ENCODE measurements at places on chromosomes 2 and 18.

GRCh38 chr18:58624011-58624410 is 4.9 kb downstream of the ALPK2 start:
- no peak overlapping the region for H3K4me3 ChIP-seq
- no peak for DNase-seq
- H3K4me1 ChIP-seq, result peaks cover 11% of the 10 kb centered on the region
- H3K27ac ChIP-seq, result no peak overlapping the region
- no peaks in the 10 kb centered on the region for H3K36me3 ChIP-seq

DNA sequence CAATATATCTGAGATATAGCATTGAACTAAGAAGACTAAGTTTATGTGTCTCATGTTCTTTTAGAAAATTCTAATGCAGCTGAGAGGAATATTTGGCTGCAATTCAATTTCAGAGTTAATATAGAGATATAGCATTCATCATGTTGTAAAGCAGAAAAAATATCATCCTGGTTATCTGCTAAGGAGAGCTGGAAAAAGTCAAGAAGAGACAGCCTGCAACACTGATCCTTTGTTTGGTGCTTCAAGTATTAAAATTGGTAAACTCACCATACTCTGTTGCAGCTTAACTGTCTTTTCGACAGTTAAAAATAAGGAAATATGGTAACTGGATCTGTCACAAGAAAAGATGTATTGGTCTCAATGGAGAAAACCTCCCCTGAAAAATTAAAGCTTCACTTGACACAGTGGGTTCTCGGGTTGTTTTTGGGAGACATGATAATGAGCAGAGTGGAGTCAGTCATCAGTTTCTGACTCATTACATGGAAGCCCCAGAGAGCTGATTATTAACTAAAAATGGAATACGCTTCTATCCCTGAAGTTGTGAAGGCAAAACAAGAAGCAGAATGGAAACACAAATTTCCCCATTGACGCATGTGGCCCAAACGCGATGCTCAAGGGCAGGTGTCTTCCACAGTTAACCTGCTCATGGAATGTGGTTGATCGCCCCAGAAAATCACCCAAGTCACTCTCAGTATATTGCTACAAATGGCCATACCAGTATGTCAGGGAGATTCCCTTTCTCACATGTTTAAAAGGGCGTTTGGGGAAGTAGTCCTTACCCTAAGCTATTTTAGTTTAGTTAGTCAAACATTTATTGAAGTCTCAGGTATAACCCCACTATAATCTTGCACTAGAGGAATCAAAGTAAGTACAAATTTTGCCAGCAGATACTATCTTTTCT is 8.2 kb downstream of the BCL2 start:
- H3K4me1 ChIP-seq, result no peaks in the 10 kb centered on the region
- no peak overlapping the region for H3K4me3 ChIP-seq
- DNase-seq, result no peak
- H3K27ac ChIP-seq, result no peak overlapping the region
- H3K27me3 ChIP-seq, result peaks cover 38% of the 10 kb centered on the region

GRCh38 chr18:44729631-44730101 is 49.0 kb downstream of the SETBP1 start:
- H3K4me3 ChIP-seq, result no peak overlapping the region
- peaks cover 65% of the 10 kb centered on the region for H3K4me1 ChIP-seq
- peak; percentile 66 for DNase-seq
- no peaks in the 10 kb centered on the region for H3K27me3 ChIP-seq
- H3K27ac ChIP-seq, result no peak overlapping the region

- no peak overlapping the region for H3K4me3 ChIP-seq
- H3K27me3 ChIP-seq, result peaks cover 16% of the 10 kb centered on the region
- peaks cover 34% of the 10 kb centered on the region for H3K4me1 ChIP-seq
These were observed 8.0 kb upstream of the CYP27C1 start for GRCh38 chr2:127228102-127228501.

GRCh38 chr2:223109341-223109740 is 57.4 kb downstream of the KCNE4 start:
- H3K27me3 ChIP-seq, result peaks cover 2% of the 10 kb centered on the region
- H3K27ac ChIP-seq, result peak overlapping the region; percentile 35
- peak overlapping the region; percentile 13 for H3K4me3 ChIP-seq
- no peaks in the 10 kb centered on the region for H3K36me3 ChIP-seq
- H3K4me1 ChIP-seq, result peaks cover 44% of the 10 kb centered on the region
- DNase-seq, result peak; percentile 69

DNA sequence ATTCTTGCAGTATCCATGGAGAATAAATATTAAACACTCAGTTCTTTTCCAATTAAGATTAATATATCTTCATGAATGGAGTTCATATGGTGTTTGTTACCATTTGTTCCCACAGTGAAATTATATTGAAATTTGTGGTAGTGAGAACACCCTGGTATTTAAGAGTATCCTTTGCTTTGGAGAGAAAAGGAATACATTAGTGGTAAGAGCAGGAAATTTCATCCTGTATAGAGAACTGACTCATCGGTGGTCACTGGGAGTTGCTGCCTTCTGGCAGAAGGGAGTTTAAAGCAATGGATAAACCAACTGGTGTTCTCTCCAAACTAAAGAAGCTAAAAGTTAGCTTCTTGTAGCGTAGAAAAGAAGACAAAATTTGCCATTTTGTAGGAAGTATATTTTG is 107.3 kb downstream of the MYO1B start:
- H3K4me1 ChIP-seq, result peaks cover 65% of the 10 kb centered on the region
- peak overlapping the region; percentile 68 for H3K4me3 ChIP-seq
- peak; percentile 65 for DNase-seq

Data from HFFc6 (cell line).